ENCODE measurements at places on chromosomes 7 and 10.

GRCh38 chr10:88557256-88557655, 25.9 kb downstream of the RNLS start:
- DNase-seq, result no peak

DNA sequence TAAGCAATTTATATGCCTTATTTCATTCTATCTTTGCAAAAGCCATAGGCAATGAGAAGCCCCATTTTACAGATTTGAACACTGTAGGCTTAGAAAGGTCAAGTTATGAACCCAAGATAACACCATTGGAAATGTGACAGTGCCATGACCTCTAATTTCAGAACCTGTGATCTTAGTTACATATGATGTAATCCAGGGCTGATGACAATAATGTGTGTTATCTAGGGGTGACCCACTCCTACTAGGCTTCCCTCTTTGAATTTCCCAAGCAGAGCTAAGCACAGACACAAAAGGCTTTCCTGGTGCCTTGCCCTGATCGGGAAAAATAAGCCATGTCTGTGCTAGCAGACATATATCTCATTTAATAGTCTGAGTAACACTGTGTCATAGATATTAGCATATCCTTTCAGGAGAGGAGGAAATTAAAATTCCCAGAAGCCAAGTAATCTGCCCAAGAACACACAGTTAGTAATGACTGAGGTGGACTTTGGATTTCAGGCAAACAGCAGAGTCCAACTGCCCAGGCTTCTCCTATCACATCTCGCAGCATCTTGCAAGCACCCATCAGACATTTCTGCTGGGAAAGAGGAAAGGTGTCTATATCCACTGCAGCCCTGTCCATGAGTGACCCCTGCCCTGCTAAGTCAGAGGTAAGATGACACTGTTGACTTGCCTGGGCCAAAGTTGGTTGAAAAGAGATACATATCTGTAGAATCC, 2.8 kb upstream of the TECTB start:
- no peak for DNase-seq

GRCh38 chr10:7855205-7855604, 36.9 kb downstream of the TAF3 start:
- no peak for DNase-seq

GRCh38 chr7:27113991-27114769, 11.7 kb upstream of the HOXA2 start:
- DNase-seq, result no peak

DNA sequence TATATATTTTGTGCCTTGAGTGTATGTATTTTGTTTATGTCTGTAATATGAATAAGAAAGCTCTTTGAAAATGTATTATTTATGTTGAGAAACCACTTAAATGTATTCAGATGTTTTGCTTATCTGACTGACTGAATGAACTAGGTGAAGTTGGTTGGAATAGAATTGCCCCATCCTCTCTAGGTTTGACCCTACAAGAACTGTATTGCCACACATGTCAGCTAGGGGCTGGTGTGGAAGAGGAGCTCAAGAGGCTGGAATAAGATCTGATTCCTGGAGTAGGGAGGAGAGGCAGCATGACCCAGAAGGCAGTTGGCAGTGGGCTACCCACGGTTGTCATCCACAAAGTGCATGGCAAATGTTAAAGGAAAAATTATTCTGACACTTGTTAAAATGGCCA, 9.1 kb downstream of the SSMEM1 start:
- no peak for DNase-seq

- DNase-seq, result no peak
These were observed 138.8 kb upstream of the FAM20C start for GRCh38 chr7:53531-53930.

DNA sequence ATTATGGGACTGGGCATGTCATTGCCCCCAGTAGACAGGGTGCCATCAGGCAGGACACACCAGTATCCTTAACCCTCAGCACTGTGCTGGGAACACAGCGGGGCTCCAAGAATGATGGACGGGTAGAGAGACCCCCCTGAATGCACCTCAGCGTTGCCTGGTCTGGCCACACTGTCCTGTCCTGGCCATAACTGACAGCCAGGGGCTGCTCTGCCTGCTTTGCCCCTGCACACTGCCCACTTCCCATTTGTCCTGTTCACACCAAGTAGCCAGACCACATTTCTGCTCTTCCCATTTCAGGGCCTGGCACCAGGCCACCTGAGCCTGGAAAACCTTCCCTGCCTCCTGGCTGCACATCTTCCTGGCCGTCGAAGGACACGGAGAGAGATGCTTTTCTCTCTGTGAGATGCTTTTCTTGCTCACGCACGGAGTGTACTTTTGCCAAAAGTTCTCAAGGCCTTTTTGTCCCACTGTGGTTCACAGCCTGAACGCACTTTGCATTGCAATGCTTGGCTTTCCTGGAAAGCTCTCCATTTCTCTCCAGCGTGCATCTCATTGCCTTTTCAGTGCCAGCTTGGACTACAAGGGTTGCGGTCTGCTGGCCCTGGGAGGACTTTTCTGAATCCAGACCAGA, 131.0 kb upstream of the EEPD1 start:
- DNase-seq, result no peak

DNA sequence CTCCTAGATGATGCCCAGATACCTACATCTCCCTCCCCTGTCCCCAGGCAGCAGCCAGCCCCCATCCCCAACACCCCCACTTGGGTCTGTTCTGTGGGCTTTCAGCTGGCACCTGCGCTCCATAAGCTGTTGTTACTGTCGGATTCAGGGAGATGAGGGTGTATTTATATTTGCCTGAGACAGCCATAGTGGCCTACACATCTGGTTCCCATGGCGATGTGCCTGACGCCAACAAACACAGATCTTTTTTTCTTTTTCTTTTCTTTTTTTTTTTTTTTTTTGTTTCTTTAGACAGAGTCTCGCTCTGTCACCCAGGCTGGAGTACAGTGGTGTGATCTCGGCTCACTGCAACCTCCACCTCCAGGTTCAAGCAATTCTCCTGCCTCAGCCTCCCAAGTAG, 73.1 kb downstream of the CLIP2 start:
- no peak for DNase-seq

DNA sequence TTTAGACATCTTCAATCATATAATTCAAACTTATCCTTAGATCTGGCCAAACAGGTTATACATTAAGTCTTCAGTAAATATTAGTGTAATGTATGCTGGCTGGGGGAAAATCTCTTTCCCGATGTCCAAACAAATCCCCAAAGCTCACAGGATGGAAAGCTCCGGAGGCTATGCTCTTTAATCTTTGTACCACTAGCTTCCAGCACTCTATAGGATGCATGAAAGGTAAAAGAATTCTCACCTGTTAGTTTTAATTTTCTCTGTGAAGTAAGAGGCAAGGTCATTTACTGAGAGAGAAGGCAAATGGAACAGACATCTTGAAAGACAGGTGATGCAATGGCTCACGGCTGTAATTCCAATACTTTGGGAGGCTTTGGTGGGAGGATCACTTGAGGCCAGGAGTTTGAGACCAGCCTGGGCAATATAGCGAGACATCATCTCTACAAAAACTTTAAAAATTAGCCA, 99.8 kb upstream of the KIF5B start:
- no peak for DNase-seq

- DNase-seq, result peak; percentile 43
These were observed 5.7 kb upstream of the TIAL1 start for GRCh38 chr10:119602241-119603095.

- peak; percentile 5 for DNase-seq
These were observed 15.4 kb downstream of the TMEM273 start for GRCh38 chr10:49172777-49173132.

- no peak for DNase-seq
These were observed 95.8 kb upstream of the ABCB5 start for GRCh38 chr7:20519645-20520044.

DNA sequence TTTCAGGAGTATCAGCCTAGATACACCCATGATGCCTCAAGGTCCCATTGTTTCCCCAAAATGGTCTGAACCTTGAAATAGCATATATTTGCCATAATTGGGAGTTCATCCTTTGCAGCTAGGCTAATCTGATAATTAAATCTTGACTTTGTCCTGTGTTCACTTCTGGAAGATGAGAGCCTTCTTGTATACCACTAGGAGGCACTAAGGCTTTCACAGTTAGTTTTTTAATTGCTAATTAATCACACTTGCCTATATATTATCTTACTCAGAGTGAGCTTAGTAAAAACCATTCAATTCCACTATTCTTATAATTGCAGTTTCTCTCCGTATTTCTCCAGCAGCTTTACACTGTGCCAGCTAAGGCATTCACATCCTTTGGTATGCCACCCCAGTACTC, 48.7 kb upstream of the MAGI2 start:
- no peak for DNase-seq

GRCh38 chr10:17453035-17453372, 1.4 kb downstream of the ST8SIA6 start:
- no peak for DNase-seq

DNA sequence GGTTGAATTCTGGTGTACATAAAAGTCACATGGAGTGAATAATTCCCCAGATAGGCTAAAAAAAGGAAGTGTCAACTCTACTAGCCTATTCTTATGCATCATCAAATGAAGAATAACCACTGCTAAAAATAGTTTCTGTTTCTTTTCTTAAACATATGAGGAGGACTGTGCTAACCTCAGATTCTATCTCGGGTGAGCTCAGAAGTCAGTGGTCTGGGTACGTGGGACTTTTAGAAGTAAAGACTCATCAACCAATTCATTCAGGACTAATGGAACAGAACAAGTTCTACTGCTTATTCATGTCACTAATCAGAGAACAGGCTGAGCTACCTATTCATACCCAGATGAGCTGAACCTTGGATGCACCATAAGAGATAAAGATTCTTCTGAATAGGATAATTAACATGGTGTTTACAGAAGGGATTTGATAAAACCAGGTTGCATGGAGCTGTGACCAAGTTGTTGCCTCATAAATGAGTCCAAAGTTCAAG, 9.5 kb upstream of the ASAH2 start:
- no peak for DNase-seq

- no peak for DNase-seq
These were observed 66.1 kb upstream of the AGBL3 start for GRCh38 chr7:134920026-134920753.

Measured in liver (tissue), 10 donors.